ENCODE measurements at places on chromosomes 2 and 18.

DNA sequence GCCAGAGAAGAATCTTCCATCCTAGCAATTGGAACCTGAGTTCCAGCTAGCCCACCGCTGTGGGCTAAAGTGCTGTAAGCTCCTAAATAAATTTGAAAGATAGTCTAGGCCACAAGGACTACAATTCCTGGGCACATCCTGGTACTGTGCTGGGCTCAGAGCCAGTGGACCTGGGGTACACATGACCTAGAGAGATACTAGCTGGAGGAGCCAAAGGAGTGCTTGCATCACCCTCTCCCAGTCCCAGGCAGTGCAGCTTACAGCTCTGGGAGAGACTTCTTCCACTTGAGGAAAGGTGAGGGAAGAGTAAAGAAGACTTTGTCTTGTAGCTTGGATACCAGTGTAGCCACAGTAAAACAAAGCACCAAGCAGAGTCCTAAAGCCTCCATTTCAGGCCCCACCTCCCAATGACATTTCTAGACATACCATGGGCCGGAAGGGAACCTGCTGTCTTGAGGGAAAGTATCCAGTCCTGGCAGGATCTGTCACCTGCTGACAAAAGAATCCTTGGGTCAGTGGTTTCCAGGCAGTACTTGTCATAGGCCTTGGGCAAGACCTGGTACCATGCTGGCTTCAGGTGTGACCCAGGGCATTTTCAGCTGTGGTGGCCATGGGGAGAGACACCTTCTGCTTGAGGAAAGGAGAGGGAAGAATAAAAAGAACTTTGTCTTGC is 89.5 kb downstream of the TMEM185B start:
- DNase-seq, result no peak

- no peak for DNase-seq
Observed at GRCh38 chr2:191577605-191578004, 100.3 kb upstream of the NABP1 start.

- no peak for DNase-seq
Observed at GRCh38 chr18:9631814-9632496, 17.6 kb upstream of the PPP4R1 start.

DNA sequence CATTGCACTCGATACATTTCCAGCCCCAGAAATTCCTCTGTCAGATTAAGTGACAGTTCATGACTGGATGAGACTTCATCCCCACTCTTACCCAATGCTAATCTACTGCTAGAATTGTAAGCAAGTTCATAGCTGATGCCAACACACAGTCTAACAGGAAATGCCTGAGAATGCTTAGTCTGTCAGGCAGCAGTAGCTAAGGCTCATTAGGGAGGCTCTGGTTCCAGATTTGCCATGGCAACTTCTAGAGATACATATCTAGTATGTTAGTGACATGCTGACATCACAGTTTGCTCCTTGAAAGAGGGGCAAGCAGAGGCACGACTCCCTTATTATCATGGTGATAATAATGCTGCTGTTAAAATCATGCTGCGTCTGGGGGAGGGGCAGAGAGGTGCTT is 198.4 kb downstream of the RBM43 start:
- no peak for DNase-seq

DNA sequence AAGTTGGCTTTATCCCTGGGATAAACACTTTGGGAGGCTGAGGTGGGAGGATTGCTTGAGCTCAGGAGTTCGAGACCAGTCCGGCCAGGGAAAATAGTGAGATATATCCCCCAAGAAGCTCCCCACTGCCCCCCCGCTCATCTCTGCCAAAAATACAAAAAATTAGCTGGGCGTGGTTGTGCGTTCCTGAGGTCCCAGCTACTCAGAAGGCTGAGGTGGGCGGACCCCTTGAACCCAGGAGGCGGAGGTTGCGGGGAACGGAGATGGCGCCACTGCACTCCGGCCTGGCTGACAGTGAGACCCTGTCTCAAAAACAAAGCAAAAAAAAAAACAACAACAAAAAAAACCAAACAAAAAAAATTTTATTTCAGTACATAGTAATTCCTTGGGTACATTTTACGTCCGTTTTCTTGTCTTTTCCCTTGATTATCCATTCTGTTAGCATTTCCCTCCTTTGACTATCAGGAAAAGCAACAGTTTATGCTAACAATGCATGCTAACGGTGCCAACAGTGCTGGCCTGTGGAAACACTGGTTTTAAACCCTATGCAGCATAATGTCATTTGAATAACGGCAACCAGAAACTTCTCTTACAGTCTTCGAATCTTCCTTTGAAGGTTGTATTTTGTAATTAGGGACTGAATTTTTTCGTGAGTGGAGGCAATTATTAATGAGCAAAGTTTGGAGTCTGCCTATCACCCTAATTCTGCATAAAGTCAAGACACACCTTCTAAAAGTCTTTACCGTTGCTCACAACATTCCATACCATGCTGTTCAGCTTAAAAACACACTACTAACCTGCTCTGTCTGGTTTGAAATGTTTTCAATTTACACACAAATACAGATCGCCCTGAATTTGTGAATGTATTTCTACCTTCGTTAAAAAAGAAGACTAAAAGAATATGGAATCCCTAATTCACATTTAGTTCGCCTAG is 721 bp upstream of the MIB1 start:
- no peak for DNase-seq

GRCh38 chr2:13996527-13996926 is 636.0 kb upstream of the LRATD1 start:
- no peak for DNase-seq

Measured in stimulated activated CD4-positive, alpha-beta T cell treated with anti-CD3 and anti-CD28 coated beads, Interleukin-4, amount 100 ng/mL, for 4 hours (primary cell).